ENCODE measurements at places on chromosomes 12 and 14.
A peak's percentile ranks its signal among the peaks of the same experiment; 100 is the strongest.

GRCh38 chr12:102811110-102811737 is 105.8 kb downstream of the PAH start:
- peak; percentile 53 for DNase-seq

DNA sequence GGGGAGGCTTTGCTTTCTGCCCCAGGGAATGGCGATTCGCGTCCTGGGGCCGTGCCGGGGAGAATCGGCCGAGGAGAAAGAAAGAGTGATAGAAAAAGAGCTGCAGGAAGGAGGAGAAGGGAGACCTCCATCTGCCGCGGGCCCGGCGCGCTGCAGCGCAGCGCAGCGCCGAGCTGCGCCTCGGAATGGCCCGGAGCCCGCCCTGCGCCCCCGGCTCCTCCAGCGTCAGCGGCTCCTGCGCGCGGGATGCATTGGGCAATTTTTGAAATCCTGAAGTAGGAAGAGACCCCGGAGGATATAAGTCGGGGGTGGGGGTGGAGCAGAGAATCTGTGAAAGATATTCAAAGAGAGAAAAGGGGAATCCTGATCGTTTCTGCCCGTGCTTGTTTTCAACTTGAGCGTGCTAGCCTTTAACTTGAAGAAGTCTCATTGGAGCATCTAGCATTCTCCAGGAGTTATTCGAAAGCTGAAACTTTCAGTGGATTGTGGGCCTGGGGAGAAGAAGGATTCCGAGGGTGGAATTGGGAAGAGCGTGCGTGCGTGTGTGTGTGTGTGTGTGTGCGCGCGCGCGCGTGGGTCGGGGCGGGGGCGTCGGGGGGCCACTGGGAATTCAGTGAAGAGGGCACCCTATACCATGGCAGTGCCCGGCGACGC is 441 bp downstream of the PDE3A start:
- no peak for DNase-seq

DNA sequence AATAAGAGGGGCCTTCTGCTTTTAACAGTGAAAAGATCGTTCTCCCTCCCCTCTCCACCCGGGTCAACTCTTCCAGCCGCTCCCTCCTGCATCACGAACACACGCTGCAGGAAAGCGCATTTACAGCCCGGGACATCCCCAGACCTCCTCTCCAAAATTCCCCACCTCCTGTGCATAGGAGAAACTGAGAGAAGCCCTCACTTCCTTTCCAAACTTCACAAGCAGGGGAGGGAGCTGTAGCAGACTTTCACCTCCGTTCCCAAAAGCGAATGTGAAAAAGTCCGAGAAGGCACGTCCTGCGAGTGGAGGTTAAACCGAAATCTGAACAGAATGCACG is 513 bp downstream of the BCAT1 start:
- DNase-seq = peak; percentile 88

DNA sequence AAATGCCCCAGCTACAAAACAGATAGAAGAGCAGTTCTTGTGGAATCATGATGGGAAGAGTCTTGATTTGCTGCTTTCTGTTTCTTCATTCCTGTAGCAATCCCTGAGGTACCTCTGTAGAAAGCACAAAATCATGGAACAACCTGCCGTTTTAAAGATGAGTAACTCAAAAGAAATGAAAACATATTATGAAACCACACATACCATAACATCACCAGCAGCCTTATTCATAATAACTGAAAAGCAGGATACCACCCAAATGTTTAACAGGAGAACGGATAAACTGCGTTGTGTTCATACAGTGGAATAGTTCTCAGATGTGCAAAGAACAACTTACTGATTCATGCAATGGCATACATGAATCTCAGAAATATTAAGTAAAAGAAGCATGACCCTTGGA is 188.1 kb downstream of the RGS6 start:
- DNase-seq = no peak

- no peak for DNase-seq
Measured at GRCh38 chr12:108190529-108190928, 61.4 kb downstream of the WSCD2 start.

DNA sequence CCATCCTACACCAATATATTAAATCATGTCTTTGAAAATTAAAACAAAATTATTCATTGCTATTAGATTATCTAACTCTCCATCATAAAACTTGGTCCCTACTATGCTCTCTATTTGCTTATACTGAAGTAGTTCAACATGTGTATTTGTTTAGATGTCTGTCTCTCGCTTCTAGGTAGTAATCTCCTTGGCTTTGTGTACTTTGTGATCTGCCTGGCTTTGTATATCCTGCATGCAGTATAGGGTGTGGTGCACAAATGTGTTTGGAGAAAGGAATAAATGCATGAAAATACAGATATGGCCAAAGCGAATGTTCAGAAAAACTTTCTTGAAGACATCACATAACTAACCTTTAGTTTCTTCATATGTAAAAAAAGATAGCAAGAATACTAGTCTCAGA is 246.6 kb upstream of the LRFN5 start:
- DNase-seq = no peak

DNA sequence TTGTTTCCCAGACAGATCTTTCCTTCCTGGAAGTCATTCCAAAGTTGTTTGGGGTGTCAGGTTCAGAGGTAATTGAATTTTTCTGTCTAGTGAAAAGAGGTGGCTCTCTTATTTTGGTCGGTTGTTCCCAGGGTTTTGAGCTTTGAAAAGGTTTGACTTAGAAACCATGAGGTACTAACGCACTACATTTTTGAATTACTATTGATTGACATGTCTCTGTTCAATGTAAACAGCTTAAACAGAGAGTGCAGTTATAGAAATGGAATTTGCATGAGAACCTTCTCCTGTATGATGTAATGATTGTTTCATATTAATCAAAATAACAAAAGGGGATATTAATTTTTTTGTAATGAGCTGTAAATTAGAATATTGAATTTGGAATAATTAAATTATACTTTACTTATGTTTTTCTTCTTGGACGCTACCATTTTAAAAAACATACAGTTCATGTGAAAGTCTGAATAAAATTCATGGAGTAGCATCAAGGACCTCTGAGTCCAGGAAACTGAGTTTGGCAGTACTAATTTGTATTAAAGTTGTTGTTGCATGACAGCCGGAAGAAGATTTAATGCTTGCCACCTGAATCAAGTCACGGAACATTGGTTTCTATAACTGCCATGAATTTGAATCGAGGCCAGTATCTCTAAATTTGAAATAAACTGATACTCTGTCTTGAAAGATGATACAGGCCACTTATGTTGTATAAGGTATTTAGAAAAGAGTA is 41.7 kb downstream of the NPAS3 start:
- DNase-seq = no peak

DNA sequence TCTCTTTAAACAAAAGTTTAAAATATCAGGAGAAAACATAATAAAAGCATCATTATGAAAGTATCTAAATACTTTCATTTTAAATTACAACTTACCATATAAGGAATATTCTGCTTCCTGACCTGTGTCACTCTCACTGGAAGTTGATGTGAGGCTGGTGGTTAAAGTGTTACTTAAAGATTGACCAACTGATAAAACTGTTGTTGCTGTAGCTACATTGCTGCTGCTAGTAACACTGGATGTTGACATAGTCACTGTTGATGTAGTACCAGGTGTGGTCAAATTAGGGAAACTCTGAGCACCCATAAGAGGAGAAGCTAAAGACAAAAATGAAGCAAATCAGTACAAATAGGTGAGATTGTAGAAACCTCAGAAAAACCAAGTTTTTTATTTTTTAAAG is 79.9 kb downstream of the HECTD1 start:
- peak; percentile 8 for DNase-seq

DNA sequence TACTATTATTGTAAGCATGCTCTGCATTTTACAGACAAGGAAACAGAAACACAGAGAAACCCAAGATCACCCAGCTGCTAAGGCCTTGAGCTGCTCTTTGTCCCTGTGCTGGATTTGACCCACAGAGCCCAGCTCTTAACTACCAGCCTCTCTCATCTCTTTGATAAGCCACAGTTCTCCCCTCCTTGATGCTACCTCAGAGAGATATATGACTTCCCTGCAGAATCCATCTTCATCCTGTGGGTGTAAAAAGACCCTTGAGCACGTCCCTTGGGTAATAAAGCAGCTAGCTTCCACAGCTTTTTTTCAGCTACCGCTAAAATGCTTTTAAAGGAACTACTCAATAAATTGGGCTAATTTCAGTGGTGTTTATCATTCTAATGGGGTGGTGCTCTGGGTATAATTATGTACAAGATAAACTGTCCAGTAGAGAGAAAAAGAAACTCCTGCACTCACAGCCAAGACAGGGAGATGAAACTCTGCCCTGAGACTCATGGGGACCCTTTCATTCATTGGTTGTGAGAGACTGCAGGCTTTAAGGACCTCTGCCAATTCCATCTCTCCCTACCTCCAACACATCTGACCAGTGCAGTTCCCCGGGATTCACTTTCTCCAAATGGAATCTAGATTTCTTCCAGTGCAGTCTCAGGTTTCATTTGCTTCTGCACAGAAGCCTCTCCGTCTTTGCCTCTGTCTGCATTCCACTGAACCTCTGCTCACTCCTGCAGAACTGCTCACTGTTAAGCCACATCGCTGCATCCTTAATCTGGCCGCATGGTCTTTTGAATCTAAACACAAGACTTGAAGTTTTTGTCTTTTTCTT is 24.7 kb upstream of the NTF3 start:
- no peak for DNase-seq

GRCh38 chr12:100668945-100669536 is 95.6 kb downstream of the GAS2L3 start:
- DNase-seq = peak; percentile 74

GRCh38 chr12:93115198-93115601 is 186.1 kb upstream of the EEA1 start:
- no peak for DNase-seq

- no peak for DNase-seq
Measured at GRCh38 chr14:100123618-100124017, 35.8 kb downstream of the DEGS2 start.

- no peak for DNase-seq
Measured at GRCh38 chr12:116040402-116040801, 237.1 kb downstream of the MED13L start.

DNA sequence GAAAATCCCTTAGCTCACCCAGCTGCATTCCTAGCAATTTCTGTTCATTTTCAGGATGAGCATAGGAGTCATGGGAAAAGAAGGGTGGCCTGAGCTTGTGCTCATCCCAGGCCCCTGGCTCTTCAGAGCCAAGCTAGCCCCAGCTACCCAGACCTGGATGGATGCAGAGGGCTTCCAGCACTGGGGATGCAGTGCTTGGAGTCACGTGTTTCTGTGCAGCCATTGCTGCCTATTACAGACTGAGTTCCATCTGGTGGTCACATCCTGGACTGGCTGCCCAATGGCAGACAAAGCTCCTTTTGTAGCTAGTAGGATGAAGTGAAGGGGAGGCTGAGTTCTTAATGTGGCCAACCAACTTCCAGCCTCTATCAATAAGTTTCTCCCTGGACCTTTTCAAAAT is 54.2 kb upstream of the JDP2 start:
- no peak for DNase-seq

GRCh38 chr14:67734675-67735074 is 33.0 kb downstream of the RDH12 start:
- DNase-seq = no peak

DNA sequence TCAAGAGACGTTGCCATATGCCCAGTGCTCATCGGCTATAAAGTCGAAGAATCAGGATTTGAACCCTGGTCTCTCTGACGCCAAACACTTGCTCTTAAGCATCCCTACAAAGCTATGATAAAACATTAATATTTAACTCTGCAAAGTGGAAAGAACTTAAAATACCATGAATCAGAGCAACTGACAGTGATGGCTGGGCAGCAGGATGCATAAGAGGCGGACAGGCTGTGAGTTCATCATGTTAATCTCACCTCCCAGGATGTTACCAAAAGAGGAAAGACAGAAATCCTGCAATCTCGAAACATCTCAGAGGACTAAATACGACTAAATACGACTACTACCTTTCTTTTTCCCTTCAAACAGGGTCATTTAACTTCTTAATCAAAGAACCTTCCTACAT is 5.8 kb downstream of the DICER1 start:
- DNase-seq = no peak

GRCh38 chr14:33282331-33283230 is 343.9 kb downstream of the NPAS3 start:
- no peak for DNase-seq

GRCh38 chr14:102754370-102755262 is 22.6 kb upstream of the TRAF3 start:
- peak; percentile 79 for DNase-seq

- DNase-seq = no peak
Measured at GRCh38 chr14:26289891-26290486, 307.8 kb downstream of the NOVA1 start.

- no peak for DNase-seq
Measured at GRCh38 chr12:2309647-2310046, 256.9 kb downstream of the CACNA1C start.

GRCh38 chr14:94612580-94613554 is 676 bp downstream of the SERPINA3 start:
- no peak for DNase-seq

DNA sequence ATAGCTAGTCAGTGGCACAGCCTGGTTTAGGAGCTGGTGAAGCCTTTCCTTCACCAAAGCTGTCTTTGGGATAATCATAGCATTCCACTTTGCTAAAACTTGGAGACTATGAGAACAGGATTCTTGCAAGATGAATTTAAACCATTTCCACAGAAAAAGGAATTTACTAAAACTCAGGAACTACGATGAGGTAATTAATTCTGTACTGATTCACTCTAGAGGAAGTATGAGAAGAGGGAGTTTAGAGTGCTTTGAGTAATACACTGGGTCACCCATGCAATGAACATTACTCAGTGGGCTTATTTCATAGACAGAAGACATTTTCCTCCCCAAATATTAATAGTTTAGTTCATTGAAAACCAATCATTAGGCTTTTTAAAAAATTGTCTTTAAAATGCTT is 73.0 kb downstream of the RMST start:
- no peak for DNase-seq

GRCh38 chr12:19038209-19038608 is 91.3 kb upstream of the PLEKHA5 start:
- DNase-seq = no peak

DNA sequence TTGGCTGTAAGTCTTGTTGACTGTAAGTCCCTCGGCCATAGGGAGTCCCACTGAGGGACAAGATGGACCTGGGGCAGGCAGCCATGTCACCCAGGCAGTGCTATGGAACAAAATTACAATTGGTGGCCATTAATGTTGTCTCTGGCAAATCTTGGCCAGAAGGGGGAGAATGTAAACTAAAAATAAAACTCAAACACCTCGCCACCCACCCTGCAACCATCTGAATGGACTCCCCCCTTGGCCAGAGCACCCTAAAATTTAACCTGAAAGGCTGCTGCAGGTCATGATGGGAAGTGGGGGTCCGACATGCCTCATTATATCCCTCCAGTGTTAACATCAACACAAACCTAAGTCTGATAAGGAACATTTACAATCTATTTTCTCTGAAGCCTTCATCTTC is 8.2 kb downstream of the SLC22A17 start:
- no peak for DNase-seq

DNA sequence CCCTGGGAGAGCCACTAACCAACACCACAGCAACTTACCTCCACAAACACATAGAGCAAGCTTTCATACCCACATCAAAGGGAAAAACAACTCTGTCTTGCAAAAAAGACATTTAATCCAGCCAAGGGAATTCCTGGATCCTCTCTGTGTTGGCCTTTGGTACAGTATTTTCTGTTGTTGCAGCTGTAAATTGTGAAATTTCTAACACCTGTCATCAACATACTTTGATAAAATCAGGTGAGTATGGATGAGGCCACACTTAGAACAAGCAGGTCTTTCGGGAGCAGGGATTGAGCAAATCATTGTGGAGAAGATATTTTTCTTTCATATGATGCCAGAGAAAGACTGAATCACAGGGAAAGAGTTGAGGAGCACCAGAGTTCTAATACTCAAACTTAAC is 89.3 kb downstream of the SPTSSA start:
- no peak for DNase-seq

GRCh38 chr12:23767834-23768233 is 181.6 kb downstream of the SOX5 start:
- DNase-seq = no peak

GRCh38 chr14:79411403-79412174 is 799.7 kb downstream of the DIO2 start:
- no peak for DNase-seq

Data from GM12865 (cell line).